AG08395 (cell line): ENCODE measurements at places on chromosomes 4 and X.
A peak's percentile ranks its signal among the peaks of the same experiment; 100 is the strongest.

DNA sequence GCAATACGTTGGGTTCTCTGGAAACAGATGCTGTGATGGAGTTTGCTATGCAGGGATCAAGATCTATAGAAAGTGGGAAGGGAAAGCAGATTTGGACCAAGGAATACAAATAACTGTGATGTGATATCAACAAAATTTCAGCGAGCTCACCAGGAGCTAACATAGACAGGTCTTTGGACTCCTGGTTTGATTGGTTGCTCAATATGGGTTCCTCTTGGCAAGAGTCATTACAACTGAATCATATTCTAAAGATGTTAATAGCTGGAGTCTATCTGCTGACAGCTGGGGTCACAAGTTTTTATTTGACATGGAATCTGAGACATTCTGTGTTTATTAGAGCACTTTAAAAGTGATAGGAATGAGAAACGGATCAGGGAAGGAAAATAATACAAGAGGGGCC is 637.6 kb upstream of the GNPDA2 start:
- DNase-seq: no peak

- no peak for DNase-seq
Measured at GRCh38 chr4:93147524-93148212, 680.9 kb upstream of the ATOH1 start.

DNA sequence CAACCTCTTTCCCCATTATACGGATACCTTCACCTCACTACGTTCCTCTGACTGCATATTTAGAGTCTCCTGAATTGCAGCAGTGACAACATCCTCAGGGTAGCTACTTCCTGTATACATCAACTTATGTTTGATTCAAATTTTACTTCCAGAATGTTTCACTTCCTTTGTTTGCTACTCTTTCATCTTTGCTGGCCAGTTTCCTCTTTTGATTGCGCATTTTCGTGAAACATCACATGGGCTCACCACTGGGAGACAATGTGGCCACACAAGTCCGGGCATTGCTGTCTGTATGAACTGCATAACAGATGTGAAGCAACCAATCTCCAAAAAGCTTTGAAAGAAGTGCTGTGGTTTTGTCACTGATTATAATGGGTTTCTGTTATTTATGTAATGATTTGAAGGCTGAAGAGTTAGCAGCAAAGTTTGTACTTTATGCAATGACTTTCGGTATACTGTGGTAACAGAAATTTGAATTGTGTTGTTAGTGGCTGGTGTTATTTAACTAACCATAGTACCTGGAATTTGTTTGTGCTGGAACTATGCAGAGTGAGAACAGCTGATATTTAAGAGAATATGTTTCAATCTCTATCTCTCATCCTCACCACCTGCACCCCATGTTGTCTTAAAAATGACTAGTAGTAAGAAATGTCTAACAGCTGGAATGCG is 7.4 kb downstream of the SNCA start:
- no peak for DNase-seq

- no peak for DNase-seq
Measured at GRCh38 chr4:152065545-152065944, 304.7 kb upstream of the GATB start.

DNA sequence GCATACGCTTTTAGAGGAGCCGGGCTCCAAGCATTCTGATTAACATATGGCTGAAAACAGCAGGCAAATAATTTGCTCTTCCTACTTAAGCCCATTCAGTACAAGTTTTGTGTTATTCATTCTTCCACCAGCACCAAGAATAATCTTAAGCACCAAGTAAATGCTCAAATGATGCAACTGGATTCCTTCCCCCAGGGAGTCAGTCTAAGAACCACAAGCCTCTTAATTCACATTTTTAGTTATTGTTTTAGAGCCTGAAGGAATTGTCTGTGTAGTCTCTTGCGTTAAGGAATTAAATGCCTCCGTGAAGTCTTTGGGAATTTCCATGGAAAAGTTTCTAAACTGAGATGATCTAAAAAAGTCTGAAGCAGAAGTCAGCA is 61.5 kb upstream of the MAGEB2 start:
- peak; percentile 4 for DNase-seq

DNA sequence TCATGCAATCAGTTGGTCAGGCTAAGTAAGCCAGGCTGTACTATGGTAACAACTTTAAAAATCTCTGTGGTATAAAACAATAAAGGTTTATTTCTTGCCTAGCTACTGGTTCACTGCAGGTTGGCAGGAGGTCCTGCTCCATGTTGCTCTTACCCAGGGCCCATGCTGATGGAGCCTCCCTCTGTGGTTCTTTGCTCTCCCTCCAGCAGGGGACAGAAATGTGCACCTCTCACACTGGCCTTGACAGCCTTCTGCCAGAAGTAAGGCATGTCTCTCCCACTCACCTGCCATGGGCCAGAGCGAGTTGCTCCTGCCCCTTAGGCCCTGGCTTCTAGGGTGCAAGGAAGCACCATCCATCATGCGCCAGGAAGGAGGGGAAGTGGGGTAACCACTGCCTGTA is 31.1 kb downstream of the CLDN22 start:
- DNase-seq: no peak

- DNase-seq: no peak
Measured at GRCh38 chr4:138162259-138162658, 79.9 kb downstream of the SLC7A11 start.

DNA sequence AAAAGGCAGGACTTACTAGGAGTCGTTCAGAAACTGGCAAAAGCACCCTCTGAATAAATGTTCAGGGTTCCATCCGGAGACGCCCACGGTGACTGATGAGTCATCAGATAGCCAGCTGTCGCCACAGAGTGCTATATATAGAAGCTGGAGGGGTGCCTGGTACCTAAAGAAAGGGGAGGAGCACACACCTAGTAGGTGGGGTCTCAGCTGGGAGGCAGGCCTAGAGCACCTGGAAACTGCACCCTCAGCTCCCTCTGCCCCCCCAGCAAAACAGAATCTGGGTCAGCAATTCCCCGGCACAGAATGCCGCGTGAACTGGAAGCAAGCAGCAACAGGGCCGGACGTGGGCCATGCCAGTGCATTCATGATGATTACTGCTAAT is 242.0 kb downstream of the BCOR start:
- peak; percentile 27 for DNase-seq

DNA sequence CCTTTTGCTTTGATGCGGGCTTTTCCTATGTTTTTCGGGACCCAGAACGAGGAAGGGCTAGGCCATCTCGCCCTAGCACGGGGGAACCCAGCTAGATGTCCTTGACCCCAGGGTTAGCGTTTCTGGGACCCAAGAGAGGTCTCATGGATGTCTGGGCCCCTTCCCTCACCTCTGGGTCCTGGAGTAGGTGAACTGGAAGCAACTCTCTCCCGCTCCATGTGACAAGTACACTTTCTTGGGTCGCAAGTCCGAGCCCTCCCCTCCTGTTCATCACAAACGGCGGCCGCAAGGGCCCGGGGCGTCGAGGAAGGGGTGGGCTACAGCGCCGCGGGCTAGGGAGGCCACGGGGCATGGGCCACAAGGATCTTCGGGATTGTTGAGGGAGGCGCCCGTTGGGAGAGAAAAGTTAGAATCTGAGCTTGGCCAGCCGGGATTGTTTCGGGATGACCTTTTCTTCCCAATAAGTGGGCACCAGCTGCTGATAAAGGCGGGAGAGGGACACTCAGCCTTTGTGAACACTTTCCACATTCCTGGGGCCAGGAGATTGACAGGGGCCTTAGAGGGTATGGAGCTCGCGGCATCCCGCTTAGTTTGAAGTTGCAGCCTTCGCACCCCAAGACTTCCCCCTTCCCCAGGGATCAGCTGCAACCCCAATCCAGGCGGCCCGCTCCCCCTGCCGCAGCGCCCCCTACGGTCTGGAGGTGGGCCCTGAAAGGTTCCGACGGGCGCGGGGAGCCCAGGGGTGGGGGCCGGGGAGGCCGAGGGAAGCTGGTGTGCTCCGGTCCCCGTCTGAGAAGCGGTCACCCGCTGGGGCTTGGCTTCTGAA is 136.9 kb upstream of the ZIC3 start:
- DNase-seq: no peak

DNA sequence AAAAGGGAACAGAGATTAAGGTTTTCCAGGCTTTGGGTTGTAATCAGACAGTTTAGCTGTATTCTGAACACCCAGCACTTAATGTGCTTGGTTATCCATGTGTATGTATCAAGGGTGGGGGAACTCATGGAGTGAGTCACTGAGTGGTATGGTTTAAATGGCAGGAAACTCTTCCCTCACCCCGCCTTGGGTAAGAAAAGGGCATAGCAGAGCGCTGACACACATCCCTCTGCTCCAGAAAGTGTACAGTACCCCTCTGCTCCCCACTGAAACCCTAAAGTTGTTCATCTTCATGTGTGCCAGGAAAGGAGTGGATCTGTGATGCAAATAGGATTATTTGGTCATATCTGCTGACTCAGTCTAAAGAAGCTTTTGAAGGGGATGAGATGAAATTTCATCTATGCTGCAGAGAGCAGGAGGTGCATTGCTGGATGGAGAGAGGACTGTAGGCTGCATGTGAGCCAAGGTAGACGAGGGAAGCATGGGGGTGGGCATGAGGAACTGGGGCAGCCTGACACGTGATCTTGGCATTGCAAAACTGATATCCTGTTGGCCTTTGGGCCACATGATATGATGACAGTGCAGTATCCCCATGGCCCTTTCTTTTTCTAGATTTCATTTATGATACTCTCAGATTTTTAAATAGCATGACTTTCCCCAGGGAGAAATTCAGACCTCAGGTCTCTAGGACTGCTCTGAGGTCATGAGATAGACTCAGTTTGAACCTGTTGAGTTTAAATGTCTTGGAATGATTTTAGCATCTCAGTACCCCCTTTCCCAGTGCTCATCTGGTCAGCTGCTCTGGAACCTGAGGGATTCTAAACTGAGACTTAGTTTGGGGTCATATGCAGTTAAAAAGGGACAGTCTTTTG is 84.8 kb downstream of the TMEM164 start:
- DNase-seq: peak; percentile 69

DNA sequence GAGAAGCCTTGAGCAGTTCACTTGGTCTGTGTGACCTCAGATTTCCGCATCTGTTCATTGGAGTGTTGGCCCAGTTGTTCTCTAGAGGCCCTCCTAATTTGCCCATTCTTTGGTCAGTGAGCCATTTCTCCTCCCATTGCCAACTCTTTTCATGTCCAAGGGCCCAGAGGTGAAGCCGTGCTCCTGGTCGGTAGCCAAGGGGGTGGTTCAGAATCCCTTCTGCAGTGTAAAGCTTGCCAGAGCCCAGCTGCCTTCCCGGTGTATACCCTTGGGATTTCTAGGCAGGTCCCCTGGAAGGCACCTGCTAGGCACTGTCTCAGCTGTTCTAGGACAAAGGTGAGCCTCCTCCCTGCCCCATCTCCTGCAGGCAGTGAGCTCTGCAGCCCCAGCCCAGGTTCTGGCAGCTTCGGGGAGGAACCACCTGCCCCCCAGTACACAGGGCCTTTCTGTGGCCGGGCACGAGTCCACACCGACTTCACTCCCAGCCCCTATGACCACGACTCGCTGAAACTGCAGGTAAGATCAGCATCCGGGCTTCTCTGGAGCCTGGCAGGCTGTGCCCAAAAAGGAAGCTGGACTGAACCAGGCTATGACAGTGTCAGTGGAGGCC is 12.3 kb downstream of the SASH3 start:
- no peak for DNase-seq

DNA sequence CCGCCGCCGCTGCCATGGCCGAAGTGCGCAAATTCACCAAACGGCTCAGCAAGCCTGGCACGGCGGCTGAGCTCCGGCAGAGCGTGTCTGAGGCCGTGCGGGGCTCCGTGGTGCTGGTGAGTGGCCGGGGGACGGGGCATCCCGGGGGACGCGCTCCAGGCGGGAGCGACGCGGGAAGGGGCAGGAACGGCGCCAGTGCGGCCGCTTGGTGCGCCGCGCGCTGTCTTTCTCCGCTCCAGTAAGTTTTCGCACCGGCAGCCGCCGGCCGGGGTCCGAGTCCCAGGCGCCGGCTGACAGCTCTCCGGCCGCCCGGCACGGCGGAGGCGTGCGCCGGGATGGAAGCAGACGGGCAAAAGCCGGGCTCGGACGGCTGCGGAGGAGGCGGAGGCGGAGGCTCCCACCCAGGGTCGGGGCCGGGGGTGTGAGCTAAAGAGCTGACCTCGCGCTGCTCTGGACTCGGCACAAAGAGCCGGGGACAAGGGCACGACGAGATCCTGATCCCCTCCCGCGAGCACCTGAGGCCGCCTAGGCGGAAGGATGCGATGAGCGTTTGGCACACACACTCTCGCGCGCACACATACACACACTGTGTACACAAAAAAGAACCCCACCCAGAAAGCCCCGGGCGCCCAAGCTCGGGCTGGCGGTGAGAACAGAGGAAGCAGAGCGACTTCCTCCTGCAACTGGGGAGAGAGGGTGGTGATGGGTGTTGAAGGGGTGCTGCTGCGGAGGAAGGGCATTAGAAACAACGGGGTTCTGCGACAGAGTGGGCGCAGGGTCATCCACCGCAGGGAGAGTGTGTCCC is 545 bp downstream of the DOCK11 start:
- no peak for DNase-seq

DNA sequence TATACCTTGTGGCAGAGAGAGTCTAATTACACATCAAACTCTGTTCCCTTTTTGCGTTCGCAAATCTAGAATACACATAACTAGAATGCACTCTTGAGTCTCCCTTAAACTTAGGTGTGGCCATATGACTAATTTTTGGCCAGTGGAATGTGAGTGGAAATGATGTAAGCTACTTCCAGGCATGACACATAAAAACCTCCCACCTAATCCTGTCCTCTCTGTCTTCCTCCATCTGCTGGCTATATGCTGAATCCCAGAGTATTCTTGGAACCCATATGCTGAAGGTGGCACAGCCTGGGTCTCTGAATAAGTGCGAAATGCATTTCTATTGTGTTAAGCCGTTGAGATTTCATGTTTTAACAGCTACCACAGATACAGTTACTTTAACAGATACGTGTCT is 269.9 kb upstream of the NRK start:
- no peak for DNase-seq

GRCh38 chr4:97747945-97748344 is 395.3 kb downstream of the STPG2 start:
- no peak for DNase-seq

DNA sequence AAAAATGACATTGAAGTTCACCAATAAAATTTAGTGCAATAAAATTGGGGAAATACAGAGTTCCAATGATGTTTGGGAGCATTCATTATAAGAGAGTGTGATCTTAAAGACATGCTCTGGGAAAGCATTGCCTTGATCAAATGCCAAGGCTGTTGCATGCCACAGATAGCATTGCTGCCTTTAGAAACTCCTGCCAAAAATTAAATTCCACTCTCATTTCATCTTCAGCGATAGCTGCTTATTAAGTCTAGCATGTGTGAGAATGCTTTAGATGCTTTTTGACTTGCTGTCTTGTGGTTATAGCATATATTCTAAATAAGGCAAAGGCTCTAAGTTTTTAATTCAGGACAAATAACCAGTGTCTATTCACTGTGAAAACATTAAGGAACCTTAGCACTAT is 49.3 kb downstream of the NPNT start:
- peak; percentile 73 for DNase-seq

DNA sequence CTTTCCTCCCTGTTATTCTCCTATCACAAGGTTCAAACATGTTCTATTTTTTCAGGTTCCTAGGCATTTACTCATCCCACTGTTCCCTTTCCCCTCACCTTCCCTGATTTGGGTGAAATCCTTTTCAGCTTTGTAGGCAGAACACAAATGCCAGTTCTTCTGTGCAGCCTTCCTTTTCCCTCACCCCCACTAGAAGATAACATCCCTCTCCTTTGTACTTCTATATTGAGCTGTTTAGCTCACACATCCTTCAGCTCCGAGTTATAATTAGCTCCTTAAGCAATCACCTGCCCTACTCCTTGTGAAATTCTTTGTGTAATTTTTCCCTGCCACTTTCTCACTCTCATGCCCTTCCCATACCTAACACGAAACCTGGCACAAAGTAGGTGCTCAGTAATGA is 240.9 kb downstream of the AR start:
- DNase-seq: no peak
